ENCODE measurements at places on chromosomes 16 and 17.
A peak's percentile ranks its signal among the peaks of the same experiment; 100 is the strongest.

GRCh38 chr17:8029121-8029520, 9.7 kb upstream of the ALOX15B start:
- DNase-seq, result no peak

- DNase-seq, result no peak
Measured at GRCh38 chr16:83136419-83136818, 509.6 kb downstream of the CDH13 start.

DNA sequence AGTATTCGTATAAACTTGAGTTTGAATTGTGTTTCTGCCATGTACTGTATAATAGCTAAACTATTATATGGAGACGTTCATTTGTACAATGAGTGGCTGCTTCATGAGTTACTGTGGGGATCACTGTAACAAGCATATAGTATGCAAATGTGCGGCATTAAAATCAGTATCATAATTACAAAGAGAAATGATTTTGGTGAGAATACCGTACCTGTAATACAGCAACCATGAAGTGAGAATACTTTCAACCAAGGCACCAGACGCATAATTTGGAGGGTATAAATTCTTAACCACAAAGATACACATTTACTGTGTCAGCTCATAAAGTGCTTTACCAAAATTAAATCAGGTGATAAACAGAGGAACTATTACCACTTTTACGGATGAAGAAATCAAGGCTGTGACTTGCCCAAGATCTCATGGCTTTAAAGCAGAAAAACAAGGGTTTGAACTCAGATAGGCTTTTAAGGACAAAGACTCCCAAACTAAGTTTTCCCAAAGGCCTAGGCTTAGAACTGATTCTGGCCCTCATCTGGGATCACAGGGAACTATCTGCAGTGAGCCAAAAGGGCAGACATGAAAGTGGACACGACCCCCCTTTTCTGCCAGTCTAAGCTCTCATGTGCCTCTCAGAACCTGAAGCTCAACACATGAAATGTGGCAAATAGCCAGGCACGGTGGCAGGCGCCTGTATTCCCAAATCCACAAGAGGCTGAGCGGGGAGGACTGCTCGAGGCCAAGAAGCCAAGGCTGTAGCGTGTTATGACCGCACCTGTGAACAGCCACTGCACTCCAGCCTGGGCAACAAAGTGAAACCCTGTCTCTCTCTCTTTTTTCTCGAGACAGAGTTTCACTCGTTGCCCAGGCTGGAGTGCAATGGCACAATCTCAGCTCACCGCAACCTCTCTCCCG, 6.4 kb downstream of the RPS15A start:
- DNase-seq, result no peak

- DNase-seq, result no peak
Measured at GRCh38 chr17:10019941-10020451, 114.9 kb upstream of the RCVRN start.

- DNase-seq, result peak; percentile 49
Measured at GRCh38 chr17:68290268-68290954, 516 bp downstream of the SLC16A6 start.

DNA sequence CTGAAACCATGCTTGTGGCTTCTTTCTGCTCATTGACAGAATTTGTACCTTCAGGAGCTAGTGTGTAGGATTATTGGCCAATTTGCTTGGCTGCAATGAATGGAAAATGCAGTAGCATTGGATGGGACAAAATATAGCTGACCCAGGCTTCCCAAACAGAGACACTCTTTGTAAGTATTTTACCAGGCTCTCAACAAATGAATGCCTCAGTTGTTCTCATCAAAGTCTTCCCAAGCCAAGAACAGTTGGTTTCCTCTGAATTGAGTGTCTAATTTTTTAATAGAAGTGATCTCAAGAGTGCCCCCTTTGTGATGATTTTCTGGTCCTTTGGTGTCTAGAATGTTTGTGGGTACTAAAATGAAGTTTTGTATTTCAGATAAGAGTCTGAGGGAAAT, 140.9 kb downstream of the SHISA9 start:
- DNase-seq, result no peak

DNA sequence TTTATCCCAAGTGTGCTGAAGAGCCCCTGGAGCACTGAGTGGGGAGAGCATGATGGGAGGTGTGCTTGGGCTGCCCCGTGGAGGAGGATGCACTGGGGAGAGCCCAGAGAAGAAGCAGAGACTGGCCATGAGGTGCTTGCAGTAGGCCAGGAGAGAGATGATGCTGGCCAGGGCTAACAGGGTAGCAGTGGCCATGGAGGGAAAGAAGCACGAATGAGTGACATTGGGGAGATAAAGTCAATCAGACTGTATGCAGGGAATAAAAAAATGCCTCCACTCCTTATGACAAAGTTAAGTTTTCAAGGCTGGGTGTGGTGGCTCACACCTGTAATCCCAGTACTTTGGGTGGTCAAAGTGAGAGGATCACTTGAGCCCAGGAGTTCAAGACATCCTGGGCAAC, 5.4 kb upstream of the TMEM220 start:
- no peak for DNase-seq

GRCh38 chr17:12789481-12790248, at the start of gene ARHGAP44:
Gene ARHGAP44, plus strand, starts transcription at chr17:12789498. Its CDS starts 341 bp downstream, at chr17:12789839.
- DNase-seq, result no peak

DNA sequence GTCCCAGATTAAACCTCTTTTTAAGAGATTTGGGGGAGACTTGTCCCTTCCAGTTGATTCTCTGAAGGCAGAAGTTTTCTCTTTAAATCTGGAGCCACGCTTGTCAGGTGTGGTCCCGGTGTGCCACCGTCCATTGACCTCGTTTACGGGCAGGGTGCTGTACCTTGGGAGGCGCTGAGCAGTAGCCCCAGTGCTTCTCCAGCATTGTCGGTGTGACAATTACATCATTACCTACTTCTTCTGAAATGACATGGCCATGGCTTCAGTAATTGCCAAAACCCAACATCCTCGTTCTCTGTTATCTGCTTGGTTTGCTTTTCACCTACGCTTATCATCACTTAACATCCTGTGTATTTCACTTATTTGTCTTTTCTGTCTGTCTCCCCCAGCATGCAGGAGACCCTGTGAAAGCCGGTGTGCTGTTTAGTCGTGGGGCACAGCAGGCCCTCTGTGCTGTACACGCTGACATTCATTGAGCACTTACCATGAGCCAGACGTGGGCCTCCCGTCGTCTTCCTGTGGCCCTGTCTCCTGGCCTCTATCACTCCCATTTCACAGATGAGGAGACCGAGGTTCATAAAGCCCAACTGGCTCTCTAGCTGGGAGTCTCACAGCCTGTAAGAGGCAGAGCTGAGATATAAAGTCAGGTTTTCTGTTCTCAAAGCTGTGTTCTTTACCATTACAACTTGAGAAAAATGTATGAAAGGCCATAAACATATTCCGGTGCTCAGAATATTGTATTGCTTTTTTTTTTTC, 143.9 kb downstream of the CMIP start:
- DNase-seq, result no peak

GRCh38 chr17:30545024-30545423, 67.8 kb downstream of the GOSR1 start:
- DNase-seq, result no peak

- DNase-seq, result no peak
Measured at GRCh38 chr16:57307365-57307764, 22.9 kb upstream of the PLLP start.
